ENCODE measurements at places on chromosomes 11 and 22.

DNA sequence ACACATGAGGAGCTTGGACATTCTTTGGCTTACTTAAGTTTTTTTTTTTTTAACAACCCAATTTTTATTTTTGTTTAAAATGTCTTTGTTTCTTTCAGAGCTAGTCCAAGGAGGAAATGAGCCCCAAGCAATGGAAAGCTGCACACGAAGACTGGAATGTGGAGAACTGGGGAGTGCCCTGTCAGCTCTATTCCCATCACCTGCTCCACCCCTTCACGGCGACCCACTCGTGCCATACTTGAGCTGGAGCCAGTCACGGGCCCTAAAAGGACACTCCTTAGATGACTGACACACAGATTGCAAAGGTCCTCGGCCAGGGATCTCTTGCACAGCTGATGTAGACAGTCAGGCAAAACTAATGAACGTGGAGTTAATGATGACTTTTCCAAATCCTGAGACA lies 10.6 kb upstream of the SLC25A18 start:
- no peaks in the 10 kb centered on the region for H3K4me1 ChIP-seq
- no peaks in the 10 kb centered on the region for H3K36me3 ChIP-seq
- H3K27me3 ChIP-seq, result no peaks in the 10 kb centered on the region
- no peak for DNase-seq
- H3K4me3 ChIP-seq, result no peak overlapping the region

- H3K4me1 ChIP-seq, result no peaks in the 10 kb centered on the region
- H3K27ac ChIP-seq, result no peak overlapping the region
- H3K36me3 ChIP-seq, result peaks cover 5% of the 10 kb centered on the region
- H3K4me3 ChIP-seq, result no peak overlapping the region
These were observed 36.3 kb downstream of the HIRA start for GRCh38 chr22:19395276-19395675.

GRCh38 chr11:35579557-35580396 lies 38.5 kb upstream of the FJX1 start:
- H3K27ac ChIP-seq, result no peak overlapping the region
- H3K27me3 ChIP-seq, result no peaks in the 10 kb centered on the region
- no peak for DNase-seq
- no peaks in the 10 kb centered on the region for H3K36me3 ChIP-seq
- no peak overlapping the region for H3K4me3 ChIP-seq
- H3K4me1 ChIP-seq, result no peaks in the 10 kb centered on the region

GRCh38 chr11:27471589-27472397 lies 797 bp downstream of the LGR4 start:
- H3K4me3 ChIP-seq, result peak overlapping the region; percentile 64
- H3K27ac ChIP-seq, result no peak overlapping the region
- no peaks in the 10 kb centered on the region for H3K36me3 ChIP-seq
- DNase-seq, result peak; percentile 24
- H3K27me3 ChIP-seq, result no peaks in the 10 kb centered on the region

DNA sequence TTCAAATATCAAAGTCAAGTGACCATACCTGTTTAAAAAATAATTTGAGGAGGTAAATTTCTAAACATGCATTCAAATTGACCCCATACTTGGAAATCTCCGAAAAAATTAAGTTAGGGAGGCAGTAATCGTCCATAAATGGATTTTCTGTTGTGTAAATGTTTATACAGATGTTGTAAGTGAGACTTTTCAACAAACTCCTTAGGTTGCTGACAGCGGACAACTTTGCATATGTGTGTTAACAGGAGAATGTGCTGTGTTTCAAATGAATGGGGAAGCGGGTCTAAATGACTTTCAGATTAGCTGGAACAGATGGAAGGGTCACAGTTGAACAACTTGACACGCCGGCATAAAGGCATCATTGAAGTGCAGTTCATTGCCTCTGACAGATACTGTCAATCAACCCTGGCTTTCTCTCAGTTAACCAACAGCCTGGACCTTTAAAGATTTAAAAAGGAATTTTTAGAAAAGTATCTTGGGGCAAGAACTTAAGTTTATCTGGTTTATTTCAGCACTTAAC lies 98.2 kb upstream of the DBX1 start:
- DNase-seq, result no peak
- H3K4me1 ChIP-seq, result peaks cover 15% of the 10 kb centered on the region
- H3K27ac ChIP-seq, result no peak overlapping the region
- H3K4me3 ChIP-seq, result no peak overlapping the region
- H3K27me3 ChIP-seq, result no peaks in the 10 kb centered on the region

- no peaks in the 10 kb centered on the region for H3K27me3 ChIP-seq
- no peak for DNase-seq
- H3K4me3 ChIP-seq, result no peak overlapping the region
- no peaks in the 10 kb centered on the region for H3K36me3 ChIP-seq
These were observed 36.6 kb downstream of the SC5D start for GRCh38 chr11:121328967-121329679.

DNA sequence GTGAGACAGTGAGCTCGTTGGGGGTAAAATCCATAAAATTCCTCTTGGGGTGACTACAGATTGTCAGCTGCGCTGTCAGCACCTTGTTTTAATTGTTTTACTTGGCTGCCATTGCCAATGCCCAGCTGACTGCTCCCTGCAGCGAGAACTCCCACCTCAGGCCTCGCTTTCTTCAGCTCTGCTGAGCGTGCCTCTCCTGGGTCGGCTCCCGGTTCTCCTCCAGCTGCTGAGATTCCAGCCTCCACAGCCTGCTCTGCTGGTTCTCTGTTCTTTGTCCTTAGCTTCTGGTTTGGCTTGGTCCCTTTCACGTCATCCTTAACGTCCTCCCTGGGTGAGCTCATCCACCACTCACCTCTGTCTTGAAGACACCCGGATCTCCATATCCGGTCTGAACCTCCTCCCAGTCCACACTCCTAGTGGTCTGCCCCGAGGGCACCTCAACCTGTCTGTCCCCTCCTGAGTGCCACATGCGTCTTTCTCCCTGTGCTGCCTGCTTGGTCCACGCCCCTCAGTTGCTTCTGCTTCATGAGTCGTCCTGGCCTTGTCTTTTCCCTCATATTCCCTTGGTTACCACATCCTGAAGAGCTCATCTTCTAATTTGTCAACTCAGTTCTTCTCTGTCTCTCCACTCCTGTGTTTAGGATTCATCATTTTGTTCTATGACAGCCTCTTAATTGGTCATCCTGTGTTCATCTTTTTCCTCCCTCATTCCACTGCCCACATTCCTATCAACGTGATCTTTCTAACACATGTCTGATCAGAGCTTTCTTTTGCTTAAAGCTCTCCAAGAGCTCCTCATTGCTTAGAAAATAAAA lies 35.6 kb downstream of the BMAL1 start:
- H3K27ac ChIP-seq, result no peak overlapping the region
- H3K36me3 ChIP-seq, result no peaks in the 10 kb centered on the region
- H3K27me3 ChIP-seq, result no peaks in the 10 kb centered on the region
- no peak overlapping the region for H3K4me3 ChIP-seq
- no peaks in the 10 kb centered on the region for H3K4me1 ChIP-seq

DNA sequence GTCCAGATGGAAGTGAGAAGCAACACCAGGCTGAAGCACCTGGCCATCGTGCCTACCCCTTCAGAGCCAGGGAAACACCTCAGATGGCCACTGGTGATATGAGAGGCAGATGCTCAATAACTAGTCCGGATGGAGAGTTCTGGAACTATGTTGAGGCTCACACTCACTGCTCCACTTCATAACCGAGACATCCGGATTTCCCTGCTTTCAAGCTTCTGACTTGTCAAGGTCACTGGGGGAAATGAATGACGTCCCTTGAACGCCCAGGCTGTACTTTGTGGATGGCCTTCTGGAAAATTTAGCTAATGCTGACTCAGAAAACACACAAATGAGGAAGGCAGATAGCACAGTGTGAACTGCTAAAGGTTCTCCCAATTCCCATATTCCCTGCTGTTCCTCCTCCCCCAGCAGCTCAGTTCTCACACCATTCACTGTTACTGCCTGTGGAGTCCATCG lies at the start of gene LYVE1:
LYVE1 (minus strand) TSS at position 180 of the 456 bp plus-strand sequence; CDS start at position 47, 133 bp downstream.
- no peaks in the 10 kb centered on the region for H3K27me3 ChIP-seq
- H3K4me3 ChIP-seq, result no peak within 1 kb of the TSS
- peaks cover 21% of the 10 kb centered on the region for H3K4me1 ChIP-seq
- H3K36me3 ChIP-seq, result no peaks in the 10 kb centered on the region
- DNase-seq, result no peak

GRCh38 chr11:79062814-79063762 lies 377.7 kb downstream of the TENM4 start:
- DNase-seq, result no peak
- H3K27me3 ChIP-seq, result no peaks in the 10 kb centered on the region
- no peak overlapping the region for H3K27ac ChIP-seq
- no peaks in the 10 kb centered on the region for H3K36me3 ChIP-seq
- H3K4me3 ChIP-seq, result no peak overlapping the region
- H3K4me1 ChIP-seq, result no peaks in the 10 kb centered on the region

- no peak for DNase-seq
- H3K4me3 ChIP-seq, result no peak overlapping the region
- no peaks in the 10 kb centered on the region for H3K27me3 ChIP-seq
- no peak overlapping the region for H3K27ac ChIP-seq
- H3K36me3 ChIP-seq, result no peaks in the 10 kb centered on the region
These were observed 36.1 kb downstream of the MPPED2 start for GRCh38 chr11:30550022-30550542.
